ENCODE measurements at places on chromosomes 12 and 14.
A peak's percentile ranks its signal among the peaks of the same experiment; 100 is the strongest.

GRCh38 chr12:40693207-40693821 is 1.1 kb downstream of the CNTN1 start:
- no peak for DNase-seq

GRCh38 chr12:26512213-26512612 is 316.8 kb downstream of the SSPN start:
- DNase-seq = no peak

GRCh38 chr12:53941187-53941586 is 2.6 kb downstream of the HOXC13 start:
- no peak for DNase-seq

DNA sequence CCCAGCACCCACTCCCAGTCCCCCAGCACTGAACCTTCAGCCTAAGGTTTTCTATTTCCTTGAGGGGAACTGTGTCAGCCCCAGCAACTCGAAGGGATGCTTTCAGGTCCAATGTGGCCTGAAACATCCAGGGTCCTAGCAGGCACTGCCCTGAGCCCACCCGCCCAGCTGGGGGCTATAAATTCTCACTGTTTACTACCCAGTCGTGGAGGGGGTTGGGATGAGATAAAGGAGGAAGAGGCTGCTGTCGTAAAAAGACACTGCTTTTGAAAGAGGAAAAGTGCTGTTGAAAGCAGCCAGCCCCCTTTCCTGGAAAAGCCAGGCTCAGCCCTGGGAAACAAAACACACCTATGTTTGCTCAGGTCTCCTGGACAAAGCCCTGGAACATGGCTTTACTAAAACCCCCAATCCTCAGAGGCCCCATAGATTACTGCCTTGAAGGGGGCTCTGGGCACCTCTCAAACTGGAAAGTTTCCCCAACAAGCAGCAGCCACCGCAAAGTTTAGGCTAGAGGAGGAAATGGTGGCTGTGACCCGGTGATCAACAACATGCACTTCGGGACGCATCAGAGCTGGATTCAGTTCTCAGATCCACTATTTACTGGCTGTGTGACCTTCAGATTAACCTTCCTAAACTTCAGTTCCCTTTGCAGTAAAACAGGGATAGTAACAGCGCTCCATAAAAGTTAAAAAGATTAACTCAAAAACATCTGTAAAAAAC is 51.0 kb downstream of the ACTN1 start:
- no peak for DNase-seq

- DNase-seq = peak; percentile 12
Measured at GRCh38 chr12:94244165-94245133, 96.1 kb downstream of the PLXNC1 start.

- no peak for DNase-seq
Measured at GRCh38 chr14:76830556-76830955, 4.3 kb downstream of the LRRC74A start.

DNA sequence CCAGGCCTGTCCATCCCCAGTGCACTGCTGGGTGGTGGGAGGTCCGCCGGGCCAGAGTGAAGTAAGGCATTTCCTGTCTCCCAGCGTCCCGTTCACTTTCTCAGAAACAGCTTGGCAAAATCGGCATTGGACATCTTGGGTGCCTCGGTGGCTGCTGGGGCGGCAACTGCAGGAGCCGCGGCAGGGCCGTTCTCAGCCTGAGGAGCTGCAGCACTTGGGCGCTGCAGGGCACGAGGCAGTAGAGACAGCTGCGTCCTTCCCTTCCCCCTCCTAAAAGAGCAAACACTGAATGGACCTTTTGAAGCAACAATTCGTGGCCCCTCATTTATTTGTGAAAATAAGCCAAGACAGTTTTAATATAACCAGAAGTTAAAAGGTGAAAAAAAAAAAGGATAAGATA is 8.3 kb downstream of the FICD start:
- no peak for DNase-seq

GRCh38 chr14:76203086-76204001 is 51.6 kb downstream of the GPATCH2L start:
- no peak for DNase-seq

DNA sequence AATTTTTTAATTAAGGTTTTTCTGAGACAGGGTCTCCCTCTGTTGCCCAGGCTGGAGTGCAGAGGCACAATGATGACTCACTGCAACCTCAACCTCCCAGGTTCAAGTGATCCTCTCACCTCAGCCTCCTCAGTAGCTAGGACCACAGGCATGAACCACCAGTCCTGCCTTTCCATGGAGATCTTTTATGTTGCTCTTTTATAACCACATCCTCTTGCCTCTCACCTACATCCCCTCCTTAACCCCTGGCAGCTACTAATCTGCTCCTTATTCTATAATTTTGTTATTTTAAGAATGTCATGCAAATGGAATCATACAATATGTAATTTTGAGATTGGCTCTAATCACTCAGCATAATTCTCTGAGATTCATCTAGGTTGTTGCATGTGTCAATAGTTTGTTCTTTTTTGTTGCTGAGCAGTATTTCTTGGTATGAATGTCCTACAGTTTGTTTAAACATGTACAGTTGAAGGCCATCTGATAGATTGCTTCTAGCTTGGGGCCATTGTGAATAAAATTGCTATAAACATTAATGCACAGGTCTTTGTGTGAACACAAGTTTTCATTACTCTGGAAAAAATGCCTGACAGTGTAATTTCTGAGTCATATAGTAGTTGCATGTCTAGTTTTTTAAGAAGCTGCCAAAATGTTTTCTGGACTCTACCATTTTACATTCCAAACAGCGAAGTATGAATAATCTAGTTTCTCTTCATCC is 249.2 kb upstream of the AMIGO2 start:
- no peak for DNase-seq

DNA sequence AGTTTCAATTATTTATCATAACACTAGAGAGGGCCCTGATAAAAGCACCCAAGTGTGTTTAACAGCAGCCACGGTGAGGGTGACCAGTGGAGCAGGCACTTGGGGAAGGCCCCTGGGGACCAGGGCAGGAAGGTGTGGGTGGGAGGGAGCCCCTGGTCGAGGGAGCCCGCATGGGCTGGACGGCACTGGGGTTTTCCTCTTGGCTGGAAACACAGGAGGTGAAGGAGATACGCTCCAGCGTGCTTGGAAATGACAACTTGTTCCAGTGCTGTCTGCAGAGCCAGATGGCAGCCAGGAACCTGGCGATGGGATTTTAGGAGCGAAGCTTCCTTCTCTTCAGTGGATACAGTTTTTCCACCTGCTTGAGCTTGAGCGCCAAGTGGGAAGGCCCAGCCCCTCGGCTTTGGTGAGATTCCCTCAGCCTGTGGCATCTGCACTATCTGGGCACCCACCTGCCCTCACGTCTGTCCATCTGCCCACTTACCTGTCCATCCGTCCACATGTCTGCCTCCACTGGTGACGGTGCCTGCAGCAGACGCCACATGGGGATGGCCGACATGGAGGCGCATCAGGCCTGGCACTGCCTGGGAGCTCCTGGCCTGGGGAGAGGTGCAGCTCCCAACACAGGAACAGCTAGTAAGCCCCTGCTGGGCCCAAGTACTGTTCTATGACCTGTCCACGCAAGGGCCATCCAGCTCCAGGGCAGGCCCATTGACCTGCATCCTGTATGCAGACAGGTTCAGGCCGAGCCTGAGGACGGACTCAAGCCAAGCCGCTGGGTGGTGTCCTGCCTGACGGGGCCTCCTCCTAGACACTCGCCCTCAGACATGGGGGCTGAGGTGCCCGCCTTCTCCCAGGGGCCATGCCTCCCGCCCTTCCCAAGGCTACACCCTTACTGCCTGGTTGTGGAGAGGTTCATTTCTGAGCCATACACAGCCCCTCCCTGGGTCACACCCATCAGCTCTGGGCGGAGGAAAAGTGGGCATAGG is 192.2 kb upstream of the C14orf180 start:
- no peak for DNase-seq

- DNase-seq = no peak
Measured at GRCh38 chr14:104639885-104640548, 35.4 kb upstream of the TMEM179 start.

GRCh38 chr12:8628731-8629130 is 16.1 kb upstream of the AICDA start:
- DNase-seq = no peak

GRCh38 chr14:78592616-78593219 is 422.5 kb downstream of the NRXN3 start:
- no peak for DNase-seq

DNA sequence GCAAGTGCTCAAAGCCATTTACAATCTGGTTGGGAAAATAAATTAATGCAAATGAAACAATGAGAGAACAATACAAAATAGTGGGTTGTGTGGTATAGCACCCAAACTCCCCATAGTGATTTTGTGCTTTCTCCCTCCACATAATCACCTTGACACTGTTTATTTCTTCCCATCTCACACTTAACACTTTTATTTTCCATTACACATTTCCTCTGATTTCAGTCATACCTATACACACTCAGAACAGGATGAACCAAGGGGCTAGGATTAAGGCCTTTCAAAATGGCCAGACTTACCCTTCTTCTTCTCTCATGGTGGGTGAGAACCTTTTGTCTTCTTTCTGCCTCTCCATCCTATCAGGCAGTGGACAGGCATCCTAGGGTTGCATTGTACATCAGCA is 13.9 kb upstream of the PDE1B start:
- no peak for DNase-seq

DNA sequence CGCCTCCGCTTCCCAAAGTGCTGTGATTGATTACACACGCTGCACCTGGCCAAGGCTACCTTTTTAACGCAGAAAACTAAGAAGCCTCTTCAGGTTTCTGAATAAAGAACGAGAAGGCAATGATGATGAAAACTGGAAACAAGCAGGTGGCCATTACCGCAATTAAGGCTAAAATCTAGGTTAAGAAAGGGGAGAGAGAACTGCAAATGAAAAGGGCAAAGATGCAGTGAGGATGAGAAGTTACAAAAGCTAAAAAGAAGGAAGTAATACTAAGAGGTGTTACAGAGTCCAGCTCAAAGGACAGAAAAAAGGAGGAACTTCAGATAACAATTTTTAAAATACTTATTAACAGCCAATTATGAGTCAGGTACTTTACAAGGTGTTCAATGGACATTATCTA is 79.7 kb downstream of the DUSP16 start:
- DNase-seq = no peak

DNA sequence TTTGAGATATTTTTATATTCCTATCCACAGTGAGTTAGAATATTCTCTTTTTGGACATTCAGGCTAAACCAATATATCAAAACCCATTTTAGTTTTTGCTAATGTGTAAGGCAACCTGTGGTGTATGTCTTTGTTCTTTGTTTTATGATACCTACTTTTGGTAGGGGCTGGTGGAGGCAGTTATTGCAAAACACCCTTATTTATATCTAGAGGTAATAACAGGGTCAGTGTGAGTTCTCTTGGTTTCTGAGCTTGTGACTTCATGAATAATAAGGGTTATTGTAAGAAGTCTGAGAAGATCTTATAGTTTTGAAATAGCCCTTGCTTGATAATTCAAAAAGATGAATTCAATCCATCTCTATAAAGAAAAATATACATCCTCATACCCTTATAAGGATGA is 235.1 kb upstream of the LRIG3 start:
- no peak for DNase-seq

DNA sequence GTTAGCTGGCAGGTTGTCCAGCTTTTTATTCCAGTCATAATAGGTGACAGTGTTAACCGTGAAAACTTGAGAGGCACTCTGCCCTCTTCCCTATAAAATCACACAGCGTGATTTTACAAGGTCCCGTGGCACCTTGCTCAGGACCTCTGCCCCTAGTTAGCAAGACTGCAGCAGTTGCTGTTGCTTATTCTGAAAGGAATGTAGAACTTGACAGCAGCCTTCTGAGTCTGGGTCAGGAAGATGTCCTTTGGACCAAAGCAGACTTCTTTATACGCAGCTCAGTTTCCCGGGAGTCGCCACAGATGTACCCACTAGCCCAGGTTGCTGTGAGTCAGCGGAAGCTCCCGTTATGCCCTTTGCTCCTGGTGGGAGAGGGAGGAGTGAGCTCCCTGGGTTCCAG is 13.2 kb downstream of the PRKAB1 start:
- DNase-seq = no peak

DNA sequence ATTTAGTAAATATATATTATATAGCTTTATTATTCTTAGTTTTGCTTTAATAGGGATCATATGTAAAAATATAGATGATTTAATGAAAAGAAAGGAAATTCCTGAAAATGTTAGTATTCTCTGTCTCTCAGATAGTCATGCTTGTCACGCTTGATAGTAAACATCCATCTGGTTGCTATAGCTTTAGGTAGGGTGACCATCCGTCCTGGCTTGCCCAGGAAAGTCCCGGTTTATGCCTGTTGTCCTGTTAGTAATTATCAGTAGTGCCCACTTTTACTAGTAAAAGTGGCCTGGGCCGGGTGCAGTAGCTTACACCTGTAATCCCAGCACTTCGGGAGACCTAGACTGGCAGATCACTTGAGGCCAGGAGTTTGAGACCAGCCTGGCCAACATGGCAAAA is 23.8 kb downstream of the CFAP54 start:
- no peak for DNase-seq

GRCh38 chr12:116389326-116389725 is 111.8 kb upstream of the MED13L start:
- no peak for DNase-seq

- no peak for DNase-seq
Measured at GRCh38 chr12:105106621-105107020, 910 bp upstream of the WASHC4 start.

GRCh38 chr12:78470354-78471195 is 394.0 kb upstream of the SYT1 start:
- DNase-seq = no peak

DNA sequence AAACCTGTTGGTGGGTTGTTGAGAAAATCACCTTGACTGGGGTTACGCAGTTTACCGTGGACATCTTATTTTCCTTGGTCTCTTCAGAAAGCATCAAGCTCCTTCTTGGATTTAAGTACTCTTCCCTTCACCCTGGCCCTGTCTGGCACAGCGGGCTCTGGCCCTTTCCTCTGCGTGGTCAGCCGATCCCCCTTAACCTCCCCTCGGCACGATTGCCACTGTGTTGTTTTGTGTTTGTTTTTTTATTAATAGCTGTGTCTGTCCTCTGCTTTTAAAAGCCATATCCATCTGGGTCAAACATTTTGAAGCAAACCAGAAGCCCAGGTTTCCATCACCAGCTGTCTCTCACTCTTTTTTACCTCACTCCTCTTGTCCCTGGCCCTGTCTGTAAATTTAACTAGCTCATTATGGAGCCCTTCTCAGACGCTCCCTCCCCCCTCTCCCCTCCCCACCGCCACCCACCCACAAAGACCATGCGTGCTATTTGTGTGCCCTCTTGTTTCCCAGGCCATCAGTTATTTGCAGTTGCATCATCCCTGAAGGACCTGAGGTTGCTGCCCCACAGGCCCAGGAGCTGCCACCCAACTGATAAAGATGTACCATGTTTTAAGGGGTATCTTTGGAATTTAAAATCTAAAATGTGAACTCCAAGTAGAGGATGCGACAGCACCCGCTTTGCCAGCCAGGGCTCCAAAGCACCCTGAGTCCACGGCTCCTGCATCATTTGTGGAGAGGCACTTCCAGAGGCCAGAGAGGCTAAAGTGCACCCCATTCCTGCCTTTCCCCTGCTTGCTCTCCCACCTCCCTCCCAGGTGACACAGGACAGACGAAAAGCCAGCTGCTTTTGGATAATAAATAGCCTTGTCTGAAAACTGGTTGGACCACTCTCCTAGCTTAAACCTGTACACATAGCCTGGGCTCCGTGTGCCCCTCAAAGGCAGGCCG is 3.9 kb downstream of the BCL11B start:
- DNase-seq = no peak

- DNase-seq = no peak
Measured at GRCh38 chr14:104710071-104710735, 13.8 kb upstream of the ADSS1 start.
